ENCODE measurements at places on chromosomes 3 and 15. TPM values are rescaled to one million over a fixed set of nuclear protein-coding genes. Genes with fewer than 3 reads are reported as not detected.

GRCh38 chr3:129657261-129658046 is 51.0 kb upstream of the PLXND1 start:
- no peak for DNase-seq

TRH gene
- total RNA-seq = not detected

FOXB1 gene
- 0.16 TPM for total RNA-seq

- no peak for DNase-seq
Observed at GRCh38 chr3:107414325-107414964, 37.2 kb downstream of the CCDC54 start.

DNA sequence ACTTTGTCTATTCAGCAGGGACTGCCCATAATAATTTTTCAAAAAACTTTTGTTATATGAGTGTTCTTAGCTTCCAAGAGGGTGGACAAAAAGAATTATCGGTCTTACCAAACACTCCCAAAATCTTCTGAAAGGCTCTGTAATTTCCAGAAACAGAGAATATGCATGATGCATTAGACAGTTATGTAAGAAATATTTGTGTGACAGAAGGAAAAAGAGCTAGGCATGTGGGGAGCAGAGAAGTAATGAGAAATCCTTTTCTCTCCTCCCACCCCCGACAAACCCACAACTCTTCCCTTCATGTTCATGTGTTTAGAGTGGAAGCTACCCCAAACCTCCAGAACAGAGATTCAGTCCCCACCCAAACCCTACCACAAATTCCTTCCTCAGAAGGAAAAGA is 86.8 kb downstream of the MYO5A start:
- DNase-seq = no peak

CADPS gene
- total RNA-seq = not detected
